ENCODE measurements at places on chromosomes 4 and X.

GRCh38 chr4:118941799-118942198 is 53.1 kb downstream of the SYNPO2 start:
- DNase-seq: no peak

DNA sequence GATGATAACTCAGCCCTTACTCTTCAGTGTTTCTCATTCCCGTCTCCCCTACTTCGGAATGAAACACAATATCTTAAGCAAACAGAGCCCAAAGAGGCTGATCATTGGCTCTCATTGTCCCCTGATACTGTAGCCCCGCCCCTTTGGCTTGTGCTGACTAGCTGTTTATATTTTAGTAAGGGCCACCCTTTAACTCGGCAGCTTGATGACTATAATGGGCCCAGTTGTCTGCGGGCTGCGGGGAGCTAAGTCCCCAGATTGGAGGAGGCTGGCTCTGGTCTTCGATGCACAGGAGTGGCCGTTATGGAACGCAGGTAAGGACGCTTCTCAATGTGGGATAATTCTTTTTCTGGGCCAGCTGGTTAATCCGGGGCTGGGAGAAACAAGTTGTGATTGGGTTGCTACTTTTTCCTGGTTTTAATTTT is at the start of gene TRIM2:
TRIM2 (plus strand) TSS at position 197 of the 425 bp plus-strand sequence; CDS start at position 285, 88 bp downstream.
- no peak for DNase-seq

DNA sequence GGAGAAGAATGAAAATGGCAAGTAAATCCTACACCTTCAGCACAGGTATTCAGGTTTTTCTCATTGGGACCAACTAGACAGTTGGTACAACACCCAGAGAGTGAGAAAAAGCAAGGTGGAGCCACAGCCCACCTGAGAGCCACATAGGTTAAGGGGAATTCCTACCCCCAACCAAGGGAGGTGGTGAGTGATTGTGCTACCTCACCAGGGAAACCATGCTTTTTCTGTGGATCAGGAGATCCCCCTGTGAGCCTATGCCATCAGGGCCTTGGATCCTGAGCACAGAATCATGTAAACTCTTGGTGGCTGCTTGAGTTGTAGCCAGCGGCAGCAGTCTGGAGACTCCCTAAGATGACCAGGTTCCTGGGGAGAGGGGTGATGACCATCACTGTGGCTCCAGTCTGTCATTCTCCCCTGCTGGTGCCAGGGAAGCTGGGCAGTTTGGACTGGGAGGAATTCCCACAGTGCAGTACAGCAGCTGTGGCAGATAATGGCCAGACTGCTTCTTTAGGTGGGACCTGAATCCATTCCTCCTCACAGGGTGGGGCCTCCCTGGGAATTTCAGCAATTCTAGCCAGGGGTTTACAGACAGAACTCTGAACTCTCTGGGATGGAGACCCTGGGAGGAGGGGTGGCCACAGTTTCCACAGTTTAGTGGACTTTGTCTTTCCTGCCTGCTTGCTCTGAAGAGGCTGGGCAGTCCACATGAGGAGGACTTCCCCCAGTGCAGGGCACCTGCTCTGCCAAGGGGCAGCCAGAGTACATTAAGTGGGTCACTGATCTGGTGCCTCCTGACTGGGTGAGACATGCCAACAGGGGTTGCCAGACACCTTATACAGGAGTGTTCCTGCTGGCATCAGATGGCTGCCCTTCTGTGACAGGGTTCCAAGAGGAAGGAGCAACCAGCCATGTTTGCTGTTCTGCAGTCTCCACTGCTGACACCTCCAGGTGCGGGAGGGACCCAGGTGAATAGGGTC is 43.2 kb downstream of the PARM1 start:
- no peak for DNase-seq

DNA sequence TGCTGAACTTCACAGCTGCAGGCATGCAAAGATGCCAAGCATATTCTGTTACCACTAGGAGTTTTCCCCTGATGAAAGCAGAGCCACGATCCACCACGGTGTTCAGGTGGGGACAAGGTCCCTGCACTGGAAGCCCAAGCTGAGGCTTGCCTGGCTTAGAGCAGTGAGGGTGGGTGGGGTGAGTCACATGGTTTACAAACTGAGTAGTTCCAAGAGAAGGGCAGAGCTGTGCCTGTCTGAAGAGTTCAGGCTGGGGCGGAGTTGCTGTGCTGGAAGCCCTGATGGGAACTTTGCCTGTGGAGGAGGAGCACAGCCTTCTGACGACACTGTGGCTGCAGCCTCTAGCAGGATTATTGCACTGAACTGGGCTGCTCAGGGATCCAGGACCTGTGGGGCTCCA is 45.5 kb downstream of the FAM9B start:
- DNase-seq: no peak

DNA sequence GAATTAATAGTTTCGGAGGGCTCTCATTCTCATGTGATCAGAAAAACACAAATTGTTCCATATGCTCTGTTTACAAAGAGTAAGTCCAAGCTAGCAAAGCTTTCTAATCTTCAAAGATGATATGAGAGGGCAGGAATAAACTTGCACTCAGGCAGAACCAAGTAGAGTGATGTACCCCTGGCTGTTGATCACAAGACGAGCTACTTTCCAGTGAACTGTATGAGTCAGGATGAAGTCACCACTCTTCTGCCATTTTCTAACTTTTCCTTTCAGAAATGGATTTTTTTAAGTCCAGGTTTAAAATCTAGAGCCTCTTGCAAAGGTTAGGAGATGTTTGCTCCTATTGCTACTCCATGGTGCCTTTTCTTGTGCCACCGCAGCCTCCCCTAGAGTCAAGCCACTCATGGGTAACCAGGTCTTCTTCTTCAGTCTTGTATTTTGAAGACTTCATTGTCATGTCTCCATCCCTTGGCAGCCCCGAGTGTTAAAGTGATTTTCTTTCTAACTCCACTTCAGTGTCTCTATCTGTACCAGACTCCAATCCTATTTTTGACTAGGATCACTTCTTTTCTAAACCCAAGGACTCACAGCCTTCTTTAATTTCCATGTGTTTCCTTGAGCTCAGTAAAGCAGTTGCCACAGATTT is 171.9 kb upstream of the GALNT7 start:
- DNase-seq: no peak

DNA sequence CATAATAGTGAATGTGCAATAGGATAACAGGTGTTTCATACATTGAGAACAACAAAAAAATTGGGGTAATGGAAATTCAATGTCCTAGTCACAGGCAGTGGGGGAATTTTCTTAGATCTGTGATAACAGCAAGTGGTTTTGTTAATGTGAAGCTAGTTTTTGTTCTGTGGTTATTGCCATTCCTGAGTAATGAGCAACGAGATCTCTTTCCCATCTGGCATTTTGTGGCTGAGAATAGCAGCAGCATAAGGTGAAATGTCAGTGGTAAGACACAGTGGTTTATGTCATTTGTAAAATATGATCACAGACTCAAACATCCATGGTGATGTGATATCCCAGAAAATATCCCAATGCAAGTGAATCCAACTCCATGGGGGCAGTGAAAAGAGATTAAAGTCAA is 497.5 kb downstream of the KCNIP4 start:
- DNase-seq: no peak

DNA sequence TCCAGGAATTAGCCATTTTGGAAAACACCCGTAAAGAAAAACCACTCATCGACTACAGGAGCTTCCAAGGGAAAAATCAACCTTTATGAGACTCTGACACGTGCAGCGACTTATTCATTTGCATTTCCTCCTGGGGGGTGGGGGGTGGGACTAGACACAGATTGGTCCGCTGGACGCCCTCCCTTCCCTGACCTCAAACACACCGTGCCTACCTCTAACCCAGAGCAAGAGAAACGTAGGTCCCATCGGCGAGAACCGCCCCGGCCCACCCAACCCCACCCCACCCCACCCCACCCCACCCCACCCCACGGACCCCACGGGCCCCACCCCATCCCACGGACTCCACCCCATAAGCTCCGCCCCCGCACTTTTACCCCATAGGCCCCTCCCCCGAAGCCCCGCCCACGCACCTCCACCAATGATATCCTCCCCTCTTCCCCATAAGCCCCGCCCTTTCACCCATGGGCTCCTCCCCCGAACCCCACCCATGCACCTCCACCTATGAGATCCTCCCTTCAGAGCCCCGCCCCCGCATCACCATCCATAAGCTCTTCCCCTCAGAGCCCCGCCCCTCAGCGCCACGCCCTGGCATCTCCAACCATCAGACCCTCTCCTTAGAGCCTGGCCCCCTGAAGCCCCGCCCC is 1.1 kb downstream of the GTPBP6 start:
- DNase-seq: no peak

- no peak for DNase-seq
Measured at GRCh38 chr4:38609614-38610013, 54.4 kb upstream of the KLF3 start.

DNA sequence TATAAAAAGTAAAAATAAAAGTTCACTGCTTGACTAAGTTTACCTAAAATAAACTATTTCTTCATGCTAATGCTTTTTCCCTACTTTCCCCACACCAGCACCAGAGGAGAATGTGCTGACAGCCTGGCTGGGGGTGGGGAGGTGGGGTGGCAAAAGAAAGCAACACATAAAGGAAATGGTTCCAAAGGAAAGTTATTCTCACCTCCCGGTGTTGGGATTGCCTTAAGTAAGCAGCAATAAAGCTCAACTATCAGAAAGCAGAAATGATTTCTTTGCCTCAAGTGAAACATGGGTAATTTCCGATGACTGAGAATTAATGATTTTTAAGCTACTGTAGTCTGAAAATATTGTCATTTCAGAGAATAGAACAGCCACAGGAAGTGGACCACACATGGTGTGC is 84.5 kb upstream of the DKK2 start:
- peak; percentile 0 for DNase-seq

DNA sequence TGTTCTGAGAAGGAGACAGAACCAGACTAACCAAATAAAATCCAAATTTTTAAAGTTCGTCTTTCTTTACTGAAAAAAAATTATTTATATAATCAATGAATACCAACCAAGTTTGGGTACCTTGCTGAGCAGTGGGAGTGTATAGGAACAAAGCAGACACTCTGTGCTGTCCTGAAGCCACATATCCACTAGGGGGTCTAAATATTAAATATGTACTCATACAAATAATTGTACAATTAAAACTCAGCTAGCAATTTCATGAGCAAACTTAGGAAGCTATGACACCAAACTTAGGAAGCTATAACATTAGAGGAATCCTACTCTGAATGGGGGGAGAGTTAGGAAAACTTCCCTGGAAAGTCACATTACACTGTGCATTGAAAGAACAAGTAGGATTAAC is 582.0 kb upstream of the EPHA5 start:
- DNase-seq: no peak

DNA sequence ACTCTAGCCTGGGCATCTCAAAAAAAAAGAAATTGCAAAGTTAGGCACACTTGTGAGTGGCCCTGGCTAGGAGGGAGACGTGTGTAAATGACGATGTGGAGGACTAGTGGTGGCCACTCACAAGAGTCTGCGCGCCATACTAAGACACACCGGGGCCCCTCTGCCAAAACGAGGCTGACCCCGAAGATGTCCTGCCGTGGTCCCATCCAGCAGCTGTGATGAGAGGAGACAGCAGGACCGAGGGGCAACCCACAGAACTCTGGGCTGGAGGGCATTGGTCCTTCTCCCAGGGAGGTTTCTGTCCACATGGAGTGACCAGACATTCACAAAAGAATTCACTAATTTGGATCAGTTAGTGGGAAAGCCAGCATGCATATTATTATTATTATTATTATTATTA is 47.4 kb downstream of the NOP14 start:
- DNase-seq: no peak

GRCh38 chrX:137172317-137172948 is 138.6 kb upstream of the GPR101 start:
- DNase-seq: no peak

GRCh38 chrX:30875957-30876356 is 13.1 kb downstream of the TAB3 start:
- DNase-seq: no peak

- DNase-seq: no peak
Measured at GRCh38 chrX:39952989-39953388, 144.8 kb downstream of the BCOR start.

DNA sequence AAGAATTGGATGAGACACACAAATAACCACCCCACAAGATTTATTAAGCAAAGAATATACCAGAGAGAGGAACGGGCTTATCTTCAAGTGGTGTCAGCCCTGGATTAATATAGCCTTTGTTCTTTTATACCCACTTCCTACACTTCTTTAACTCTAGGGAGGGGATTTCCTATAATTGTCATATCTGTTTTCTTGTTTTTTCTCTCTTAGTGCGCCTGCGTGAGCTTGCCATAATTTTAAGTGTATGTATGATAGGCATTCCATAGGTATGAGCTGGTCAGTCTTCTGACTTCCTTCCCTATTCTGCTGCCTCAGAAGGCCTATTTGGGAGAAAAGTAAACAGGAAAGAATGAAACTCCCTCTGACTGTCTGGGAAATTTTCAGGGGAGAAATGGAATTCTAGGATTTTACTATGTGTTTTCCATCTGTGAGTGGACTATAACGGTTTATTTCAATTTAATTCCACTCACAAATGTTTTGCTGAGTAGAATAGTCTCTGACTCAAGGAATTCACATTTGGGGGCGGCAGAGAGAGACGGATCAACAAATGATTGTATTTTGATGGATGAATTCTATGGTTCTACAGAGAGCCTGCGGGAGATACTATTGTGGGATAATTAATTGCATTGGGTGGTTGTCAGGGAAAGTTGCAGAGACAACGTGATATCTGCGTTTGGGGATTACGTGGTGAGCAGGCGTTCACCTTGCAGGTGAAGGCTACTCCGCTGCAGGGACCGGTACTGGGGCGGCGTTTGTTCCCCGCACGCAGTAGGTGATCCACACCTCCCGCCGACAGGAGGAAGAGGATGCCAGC is 626 bp upstream of the CEP135 start:
- DNase-seq: no peak

DNA sequence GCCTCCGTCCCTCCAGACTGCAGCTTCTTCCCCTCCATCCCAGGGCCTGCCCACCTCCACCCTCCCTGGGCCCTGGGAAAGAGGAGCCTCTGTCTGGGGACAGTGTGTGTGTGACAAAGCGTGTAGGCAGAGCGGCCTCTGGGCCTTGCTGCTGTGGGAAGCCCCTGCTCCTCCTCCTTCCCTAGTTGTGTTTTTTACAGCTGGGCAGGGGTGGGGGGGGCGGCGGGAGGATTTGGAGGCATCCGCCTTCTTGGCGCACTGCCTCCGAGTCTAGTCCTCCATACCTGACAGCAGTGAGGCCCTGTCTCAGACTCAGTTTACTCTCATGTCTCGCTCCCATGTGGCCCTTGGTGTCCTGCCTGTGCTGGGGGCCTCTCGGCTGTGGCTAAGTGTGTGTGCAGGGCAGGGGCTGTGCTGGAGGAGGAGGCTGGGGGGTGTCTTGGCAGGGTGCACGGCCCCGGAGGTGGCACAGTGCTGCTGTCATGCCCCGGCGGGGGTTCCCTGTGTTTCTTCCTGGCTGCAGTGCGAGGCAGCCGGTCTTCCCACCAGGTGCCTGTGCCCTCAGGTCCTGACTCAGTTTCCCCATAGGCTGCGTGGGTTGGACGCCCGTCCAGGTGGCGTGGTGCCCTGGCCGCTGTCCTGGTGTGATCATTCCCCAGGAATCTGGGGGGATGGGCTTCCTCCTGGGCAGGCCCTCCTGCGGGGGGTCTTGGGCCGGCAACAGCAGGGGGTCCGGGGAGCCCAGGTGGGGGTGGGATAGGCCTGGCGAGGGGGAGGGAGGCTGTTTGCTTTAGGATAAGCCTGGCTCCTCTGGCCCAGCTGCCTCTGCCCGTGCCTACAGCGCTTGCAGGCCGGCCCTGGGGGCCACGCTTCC is 7.0 kb downstream of the FGFRL1 start:
- DNase-seq: no peak

Data from neuronal stem cell (in vitro differentiated cells).